ENCODE measurements at places on chromosomes 2 and 18.

DNA sequence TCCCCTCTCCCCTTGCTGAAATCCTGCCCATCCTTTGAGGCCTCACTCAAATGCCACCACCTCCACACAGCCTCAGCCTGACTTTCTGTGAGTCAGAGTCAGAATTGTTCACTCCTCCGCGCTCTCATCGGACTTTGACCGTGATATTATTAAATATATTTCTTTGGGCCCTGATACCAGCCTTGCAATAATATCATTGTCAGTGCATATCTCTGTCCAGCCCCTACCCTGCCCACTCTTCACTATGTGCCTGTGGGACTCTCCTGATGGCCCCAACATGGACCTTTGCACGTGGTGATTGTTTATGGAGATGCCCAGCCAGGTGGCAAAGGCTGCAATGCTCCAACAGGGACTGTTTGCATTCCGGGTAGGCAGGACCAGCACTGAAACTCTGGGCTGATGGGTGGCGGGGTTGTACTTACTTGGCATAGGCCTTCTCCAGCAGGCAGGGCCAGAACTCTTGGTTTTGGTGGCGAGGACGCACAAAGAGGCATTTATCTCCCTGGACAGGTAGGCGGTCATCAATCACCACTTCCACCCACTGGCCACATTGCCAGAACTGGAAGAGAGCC is 37.3 kb downstream of the CAPN13 start:
- no peak for DNase-seq

DNA sequence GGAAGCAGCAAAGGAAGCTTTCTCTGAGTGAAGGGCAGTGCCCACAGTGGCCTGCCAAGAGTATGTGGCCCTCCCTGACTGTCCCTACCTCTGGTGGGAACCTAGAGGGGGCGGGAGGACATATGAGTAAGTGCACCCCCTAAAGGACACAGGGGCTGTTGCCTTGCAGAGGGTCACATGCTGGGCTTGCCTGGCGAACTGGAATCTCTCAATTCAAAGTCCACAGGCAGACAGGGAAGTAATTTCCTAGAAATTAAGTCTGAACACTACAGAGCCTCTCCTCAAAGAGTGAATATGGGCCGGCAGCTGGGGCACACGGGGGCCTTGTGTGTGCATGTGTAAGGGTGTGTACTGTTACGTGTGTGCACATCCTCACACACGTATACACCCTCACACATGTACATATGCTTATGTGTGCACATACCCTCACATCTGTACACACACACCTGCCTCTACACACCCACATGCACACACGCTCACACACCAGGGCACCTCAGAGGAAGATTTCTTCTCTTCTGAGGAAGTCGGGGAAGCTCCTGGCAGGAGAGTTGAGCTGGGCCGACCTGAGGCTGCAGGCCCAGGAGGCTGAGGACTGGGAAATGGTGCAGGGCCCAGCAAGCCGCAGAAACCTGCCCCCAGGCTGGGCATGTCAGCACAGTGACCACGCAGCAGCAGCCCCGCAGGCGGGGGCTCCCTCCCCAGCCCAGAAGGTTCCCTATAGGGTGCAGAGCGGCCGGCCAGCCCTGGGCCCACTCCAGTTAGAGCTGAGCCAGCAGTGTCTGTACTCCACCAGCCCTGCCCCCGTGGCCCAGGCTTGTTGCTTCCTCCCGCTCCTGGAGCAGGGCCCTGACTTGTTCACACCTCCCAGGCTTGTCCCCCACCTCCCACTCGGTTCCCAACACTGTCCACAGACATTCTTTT is 77.4 kb upstream of the TAF1B start:
- no peak for DNase-seq

- no peak for DNase-seq
Measured at GRCh38 chr18:31497404-31497835, 557 bp upstream of the DSG2 start.

GRCh38 chr2:162127422-162127821 is 24.6 kb downstream of the GCG start:
- DNase-seq = no peak

DNA sequence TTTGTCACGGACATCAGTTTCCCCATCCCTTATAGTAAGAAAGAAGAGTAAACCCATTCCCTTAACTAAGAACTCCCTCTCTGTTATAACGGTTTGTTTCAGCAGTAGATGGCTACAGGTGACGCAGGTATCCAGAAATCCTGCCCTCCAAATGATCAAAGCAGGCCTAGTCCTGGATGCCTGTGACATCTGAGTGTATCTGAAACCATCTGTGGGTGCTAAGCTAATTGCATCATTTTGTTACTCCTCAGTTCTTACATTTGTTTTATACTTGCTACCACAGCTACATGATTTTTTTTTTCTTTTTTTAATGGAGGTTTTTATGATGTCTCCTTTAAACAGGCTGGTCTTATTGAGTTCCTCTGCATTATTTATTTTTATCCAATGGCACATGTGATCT is 55.1 kb downstream of the AAK1 start:
- no peak for DNase-seq

DNA sequence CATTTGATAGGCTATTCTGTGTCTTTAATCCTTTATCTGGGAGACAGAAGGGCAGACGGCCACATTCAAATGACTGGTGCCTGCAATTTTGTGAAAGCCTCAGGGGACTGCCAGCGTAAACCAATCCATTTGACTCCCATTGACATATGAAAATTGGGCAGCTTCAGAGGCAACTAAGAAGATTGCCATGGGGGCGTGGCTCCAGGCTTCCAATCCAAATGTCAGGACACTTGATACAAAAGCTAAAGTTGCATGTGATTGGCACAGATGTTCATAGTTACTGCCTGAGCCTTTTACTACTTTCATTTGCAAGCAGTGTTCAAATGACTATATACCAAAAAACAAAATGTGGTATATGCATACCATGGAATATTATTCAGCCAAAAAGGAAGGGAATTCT is 42.0 kb downstream of the SPC25 start:
- DNase-seq = no peak

- no peak for DNase-seq
Measured at GRCh38 chr2:142865924-142866323, 11.5 kb upstream of the KYNU start.

DNA sequence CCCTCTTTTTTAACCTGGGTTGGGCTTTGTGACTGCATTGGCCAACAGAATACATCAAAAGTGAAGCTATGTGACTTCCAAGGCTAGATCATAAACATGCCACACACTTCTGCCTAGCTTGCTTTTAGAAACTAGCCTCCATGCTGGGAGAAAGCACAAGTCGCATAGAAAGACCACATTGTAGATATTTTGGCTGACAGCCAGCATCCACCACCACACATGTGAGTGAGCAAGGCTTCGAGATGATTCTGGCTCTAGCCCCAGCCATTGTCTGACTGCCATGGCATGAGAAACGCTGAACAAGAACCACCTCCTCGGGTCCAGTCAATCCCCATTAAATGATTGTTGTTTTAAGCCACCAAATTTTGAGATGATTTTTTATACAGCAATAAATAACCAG is 66.8 kb upstream of the STPG4 start:
- no peak for DNase-seq

DNA sequence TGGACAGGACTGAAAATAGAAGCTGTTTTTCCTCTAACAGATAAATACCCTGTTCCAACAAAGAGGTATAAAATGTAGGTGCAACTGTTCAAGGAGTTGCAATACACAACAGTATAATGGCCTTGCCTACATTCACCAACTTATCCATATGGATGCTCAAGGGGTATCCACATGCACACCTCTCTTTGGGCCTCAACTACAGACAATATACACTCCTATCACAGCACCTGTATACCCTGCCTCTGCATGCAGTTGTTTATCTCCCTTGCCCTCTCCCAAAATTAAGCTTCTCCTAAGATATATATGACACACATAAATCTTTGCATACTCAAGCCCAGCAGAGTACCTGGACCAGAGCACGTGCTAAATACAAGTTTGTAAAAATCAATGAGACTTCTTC is 37.3 kb downstream of the DARS1 start:
- DNase-seq = no peak

DNA sequence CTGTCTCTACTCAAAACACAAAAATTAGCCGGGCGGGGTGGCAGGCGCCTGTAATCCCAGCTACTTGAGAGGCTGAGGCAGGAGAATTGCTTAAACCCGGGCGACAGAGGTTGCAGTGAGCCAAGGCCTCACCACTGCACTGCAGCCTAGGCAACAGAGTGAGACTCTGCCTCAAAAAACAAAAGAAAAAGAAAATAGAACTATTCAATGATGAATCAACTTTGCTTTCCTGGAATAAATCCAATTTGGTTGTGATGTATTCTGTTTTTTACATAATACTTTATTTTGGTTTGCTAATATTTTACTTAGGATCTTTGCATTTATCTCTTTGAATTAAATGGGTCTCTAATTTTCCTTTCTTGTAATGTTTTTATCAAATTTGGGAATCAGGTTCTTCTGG is 86.3 kb upstream of the MBOAT2 start:
- DNase-seq = no peak

GRCh38 chr2:100588071-100588786 is 25.4 kb downstream of the PDCL3 start:
- peak; percentile 36 for DNase-seq

- no peak for DNase-seq
Measured at GRCh38 chr2:21038403-21039073, 5.3 kb downstream of the APOB start.

GRCh38 chr2:167380555-167380954 is 492.3 kb downstream of the XIRP2 start:
- DNase-seq = no peak

- no peak for DNase-seq
Measured at GRCh38 chr2:186526281-186526680, 40.2 kb downstream of the ZC3H15 start.

DNA sequence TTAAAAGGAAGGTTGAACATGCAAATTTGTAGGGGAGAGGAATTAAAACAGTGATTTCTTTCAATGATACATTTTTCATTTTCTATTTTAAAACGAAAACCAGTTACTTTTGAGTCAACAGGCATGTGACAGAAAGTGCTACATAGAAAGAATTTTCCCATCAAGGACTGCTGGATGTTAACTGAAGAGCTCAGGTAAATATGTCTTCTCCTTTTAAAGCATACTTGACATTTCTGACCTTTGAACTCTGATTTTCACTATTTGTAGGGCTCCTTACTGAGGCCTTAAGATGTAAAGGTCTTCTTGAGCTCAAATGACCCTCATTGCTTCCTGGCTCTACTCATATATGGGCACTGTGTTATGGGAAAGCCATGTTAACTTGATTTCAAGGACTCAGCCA is 32.4 kb downstream of the FIGN start:
- no peak for DNase-seq

DNA sequence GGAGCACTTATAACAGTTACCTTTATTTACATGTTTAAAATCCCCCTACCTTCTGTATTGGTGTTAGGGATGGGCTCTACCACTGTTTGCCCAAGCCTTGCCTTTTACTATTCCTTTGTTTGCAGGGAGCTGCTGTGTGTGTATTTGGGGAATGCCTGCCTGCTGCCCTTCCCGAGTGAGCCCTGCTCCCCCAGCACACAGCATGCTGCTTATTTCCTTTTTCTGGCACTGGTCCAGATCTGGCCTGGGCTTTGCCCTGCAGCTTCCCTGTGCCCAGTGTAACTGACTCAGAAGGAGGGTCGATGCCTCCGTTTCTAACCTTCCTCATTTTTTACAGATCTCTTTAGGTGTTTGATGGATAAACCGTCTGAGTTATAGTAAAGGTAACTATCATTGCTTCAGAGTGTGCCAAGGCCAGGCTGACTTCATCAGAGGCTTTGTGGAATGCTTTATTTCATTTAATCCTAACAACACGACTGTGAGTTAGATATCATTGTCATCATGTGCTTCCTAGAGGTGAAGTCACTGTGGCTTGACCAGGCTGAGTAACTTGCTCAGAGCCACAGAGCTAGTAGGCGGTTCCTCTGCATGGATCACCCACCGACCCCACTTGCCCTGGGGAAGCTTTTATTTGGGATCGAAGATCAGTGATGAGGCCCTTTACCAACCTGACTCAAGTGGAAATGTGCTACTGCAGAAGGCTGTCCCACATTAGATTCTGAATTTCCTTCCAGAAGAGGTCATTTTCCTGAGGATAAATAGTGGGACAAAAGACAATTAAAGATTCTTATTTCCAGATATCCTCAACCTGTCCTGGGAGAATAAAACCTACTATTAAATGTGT is 238.8 kb downstream of the ZNF407 start:
- no peak for DNase-seq

GRCh38 chr2:240395448-240395847 is 40.0 kb upstream of the GPC1 start:
- no peak for DNase-seq

DNA sequence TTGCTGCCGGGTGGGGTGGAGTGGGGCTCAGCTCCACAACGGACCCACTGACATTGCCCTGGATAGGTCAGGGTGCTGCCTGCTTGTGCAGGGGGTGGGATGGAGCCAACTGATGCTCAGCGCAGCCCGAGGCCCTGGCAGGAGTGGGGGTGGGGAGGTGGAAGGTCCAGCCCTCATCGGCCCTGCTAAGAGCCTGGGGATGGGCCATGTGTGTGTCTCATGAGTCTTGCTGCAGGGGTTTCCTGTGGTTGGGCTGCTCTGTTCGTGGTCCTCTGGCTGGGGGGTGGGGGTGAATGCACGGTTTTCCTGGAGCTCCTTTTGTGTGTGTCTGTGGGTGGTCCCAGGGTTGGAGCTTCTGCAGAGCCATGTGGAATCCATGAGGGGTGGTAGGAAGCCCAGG is 39.4 kb upstream of the GALR1 start:
- no peak for DNase-seq

GRCh38 chr2:181128199-181128598 is 147.8 kb downstream of the UBE2E3 start:
- no peak for DNase-seq

- DNase-seq = no peak
Measured at GRCh38 chr18:3877678-3878077, 427.7 kb downstream of the TGIF1 start.
